Esophagus squamous epithelium (tissue), 5 donors: ENCODE measurements at places on chromosomes 2 and 18.

DNA sequence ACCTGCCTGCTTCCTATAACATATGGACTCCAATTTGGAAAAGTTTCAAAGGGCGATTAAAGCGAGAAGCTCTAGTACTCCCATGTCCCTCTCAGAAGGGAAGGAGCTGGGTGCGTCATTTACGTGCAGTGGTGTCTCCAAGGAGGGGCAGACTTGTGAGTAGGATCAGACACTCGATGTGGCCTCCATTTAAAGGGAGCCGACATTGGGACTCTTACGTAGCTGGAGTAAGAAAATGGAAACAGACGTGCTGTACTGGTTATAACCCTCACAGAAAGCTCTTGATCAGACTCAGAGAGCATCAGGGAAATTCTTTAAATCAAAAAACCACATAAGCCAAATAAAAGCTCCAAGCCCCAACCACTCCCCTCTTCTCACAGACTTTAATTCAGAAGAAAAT, 198.5 kb downstream of the KLHL29 start:
- no peak for DNase-seq

DNA sequence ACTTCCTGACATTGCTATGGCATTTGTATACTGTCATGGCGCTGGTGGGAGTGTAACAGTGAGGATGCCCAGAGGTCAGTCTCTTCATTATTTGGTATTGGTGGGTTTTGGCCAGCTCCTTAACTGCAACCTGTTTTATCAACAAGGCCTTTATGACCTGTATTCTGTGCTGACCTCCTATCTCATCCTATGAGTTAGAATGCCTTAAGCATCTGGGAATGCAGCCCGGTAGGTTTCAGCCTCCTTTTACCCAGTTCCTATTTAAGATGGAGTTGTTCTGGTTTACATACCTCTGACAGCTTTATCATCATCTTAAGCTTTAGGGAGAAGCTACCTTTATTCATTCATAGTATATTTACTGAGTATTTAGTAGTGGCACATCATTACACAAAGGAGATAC, 103.8 kb downstream of the RAPGEF4 start:
- DNase-seq = no peak

DNA sequence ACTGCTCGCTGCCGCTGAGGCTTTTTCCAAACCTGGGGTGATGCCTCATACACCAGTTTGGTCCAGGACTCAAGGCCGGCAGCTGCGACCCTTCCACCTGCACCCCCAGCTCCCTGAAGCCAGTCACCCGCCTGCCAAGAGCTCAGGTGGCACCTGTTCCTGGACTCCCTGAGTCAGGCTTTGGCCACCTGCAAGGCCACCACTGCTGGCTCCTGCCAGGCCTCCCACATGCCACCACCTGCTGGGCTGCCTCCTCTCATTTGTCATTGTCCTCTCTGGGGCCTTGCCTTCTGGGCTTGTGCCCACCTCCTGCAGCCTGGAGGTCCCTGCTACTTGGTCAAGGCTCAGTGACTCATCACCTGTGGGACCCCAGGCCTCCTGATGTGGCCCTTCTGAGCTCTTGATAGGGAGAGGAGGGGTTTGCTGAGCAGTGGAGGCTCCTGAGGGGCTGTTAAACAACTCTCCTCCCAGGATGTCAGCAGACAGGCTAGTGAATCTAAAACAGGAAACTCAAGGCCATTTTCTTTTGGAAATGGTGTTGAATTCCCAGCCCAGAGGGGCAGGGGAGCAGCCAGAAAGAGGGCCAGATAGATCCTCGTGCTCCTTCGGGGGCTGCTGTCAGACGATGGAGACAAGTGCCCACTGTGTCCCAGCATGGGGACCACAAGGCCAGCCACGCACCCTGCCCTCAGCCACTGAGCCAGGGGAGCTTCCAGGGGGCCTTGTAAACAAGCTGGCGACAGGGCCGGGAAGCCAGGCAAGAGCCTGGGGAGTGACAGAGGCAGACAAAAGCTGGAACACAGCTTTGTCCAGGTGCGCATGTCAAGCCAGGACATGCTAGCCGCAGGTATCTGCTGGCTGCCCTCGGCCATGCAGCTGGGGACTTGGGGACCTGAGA, 416.8 kb downstream of the LRATD1 start:
- no peak for DNase-seq

DNA sequence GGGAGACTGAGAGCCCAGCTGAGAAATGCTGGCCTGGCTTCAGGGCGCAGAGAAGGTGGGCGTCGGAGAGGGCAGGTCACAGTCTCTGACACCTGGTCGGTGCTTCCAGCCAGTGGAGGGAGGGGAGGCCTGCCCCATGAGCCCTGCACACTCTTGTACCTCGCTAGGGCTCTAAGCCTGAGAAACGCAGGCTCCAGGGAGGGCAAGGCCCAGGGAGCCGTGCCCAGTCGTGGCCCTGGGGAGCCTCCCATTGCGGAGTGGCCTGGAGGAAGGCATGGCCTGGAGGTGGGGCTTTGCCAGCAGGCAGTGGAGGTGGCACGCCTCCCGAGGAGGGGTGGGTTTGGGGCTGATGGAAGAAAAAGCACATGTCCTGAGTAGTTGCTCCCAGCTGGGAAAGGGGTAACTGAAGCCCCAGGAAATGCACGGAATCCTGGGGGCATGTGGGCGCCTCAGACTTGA, 39.0 kb downstream of the MTERF4 start:
- no peak for DNase-seq

DNA sequence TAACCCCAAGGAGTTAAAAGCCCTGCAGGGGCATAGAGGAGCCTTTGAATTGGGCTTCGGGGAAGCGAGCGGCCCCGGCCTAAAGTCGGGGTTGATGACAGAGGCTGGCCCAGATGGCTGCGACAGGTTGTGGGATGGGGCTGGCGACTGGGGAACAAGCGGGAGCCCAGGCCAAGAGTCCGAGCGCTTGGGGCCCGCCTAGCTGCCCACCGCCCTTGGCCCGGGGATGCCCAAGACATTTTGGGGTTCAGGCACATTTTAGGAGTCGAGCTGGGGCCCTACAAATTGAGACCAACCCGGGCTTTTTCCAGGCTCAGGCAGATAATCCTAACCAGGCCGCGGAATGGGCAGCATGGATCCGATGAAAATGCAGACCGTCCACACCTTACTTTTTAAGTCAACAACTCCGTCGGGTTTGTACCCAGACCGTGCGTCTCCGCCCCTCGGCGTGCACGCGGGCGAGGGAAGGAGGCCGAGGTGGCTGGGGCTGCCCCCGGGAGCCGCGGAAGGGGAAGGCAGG, 507 bp downstream of the RTKN start:
- DNase-seq = no peak

DNA sequence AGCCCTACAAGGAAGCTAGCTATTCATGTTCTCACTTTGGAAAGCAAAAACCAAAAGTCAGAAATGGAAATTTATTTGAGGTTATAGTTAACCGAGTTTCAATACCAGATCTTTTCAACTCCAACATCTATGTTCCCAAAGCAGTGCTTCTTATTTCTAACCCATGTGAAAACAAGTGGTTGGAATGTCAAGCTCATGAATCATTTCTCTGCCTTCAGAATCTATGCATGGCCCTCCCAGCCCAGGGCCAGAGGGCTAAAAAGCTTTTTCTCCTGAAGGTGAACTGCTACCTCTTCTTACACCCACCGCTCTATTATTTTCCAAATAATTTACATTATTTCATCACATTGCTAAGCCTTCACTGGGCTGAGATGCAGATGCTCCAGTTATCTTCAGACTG, 158.4 kb downstream of the SP3 start:
- no peak for DNase-seq

DNA sequence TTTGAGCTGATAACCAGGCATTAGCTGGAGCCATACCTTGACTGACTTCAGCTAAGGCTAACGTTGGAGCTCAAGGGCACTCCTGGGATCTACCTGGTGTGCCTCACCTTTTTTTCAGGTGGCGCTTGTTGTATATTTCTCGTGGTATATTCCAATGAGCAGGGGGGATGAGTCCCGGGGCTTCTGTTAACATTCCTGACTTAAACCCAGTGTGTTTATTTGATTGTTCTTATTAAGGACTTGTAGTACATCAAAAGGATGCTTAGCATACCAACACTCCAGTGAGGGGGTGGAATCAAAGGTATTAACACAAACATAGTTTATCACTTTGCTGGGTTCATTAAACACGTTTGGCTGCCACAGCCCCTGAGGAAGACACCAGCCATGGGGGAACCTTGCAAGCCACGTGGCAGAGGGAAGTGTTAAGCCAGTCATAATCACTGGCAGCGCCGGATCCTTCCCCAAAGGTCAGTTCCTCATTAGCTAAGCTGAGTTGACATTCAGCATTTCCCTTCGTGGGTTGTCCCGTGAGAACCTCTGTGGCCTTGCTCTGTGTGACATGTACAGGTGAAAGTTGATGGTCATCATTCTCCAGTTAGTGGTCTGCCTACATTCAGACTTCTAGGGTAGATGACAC, 119.5 kb upstream of the MCFD2 start:
- DNase-seq = no peak

DNA sequence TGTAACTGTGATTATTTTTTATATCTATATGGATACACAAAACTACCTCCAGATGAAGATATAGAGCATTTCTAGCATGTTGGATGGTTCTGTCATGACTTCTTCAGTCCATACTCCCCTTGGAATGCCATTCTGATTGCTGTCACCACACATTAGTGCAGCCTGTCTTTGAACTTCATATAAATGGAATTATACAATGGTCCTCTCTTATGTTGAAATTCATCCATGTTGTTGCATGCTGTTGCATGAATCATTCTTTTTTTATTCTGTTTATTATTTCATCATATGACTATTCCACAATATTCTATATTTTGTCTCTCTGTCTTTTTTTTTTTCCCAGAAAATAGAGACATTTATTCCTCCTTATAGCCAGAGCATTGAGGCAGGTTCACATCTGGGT, 74.1 kb downstream of the OSBPL6 start:
- DNase-seq = no peak

DNA sequence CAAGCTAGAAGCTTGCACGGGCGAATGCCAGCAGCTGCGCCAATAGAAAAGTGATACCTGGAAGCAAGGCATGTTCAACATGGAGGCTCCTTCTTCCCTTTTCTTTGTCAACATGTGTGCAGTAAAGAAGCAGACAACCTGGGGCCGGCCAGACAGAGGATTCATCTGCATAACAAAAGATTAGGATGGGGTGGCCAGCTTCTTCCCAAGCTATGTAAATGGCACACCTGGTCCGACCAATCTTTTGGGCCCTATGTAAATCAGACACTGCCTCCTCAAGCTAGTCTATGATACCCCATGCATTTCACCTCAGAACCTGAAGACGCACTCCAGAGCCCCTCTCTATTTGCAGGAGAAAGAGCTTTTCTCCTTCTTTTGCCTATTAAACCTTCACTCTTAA, 66.4 kb upstream of the TGFA start:
- DNase-seq = no peak

DNA sequence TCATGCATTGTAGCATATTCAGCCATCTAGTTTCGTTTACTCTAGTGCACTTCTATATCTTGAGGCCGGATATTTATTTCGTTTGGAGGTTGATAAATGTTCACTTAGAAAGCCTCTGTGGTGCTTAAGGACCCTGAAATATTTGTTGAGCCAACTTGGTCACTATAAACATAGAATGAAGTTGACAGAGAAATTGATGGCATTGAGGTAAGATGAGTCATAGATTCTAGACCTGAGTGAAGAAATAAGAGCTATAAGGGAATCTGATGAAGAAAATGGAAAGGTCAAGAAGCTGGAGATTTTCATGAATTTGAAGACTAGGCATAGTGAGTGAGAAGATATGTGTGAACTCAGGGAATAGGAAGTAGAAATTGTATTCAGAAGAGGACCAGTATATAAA, 35.9 kb downstream of the EPC2 start:
- DNase-seq = no peak

- DNase-seq = no peak
Measured at GRCh38 chr2:24253303-24253919, 78.6 kb downstream of the FAM228A start.

DNA sequence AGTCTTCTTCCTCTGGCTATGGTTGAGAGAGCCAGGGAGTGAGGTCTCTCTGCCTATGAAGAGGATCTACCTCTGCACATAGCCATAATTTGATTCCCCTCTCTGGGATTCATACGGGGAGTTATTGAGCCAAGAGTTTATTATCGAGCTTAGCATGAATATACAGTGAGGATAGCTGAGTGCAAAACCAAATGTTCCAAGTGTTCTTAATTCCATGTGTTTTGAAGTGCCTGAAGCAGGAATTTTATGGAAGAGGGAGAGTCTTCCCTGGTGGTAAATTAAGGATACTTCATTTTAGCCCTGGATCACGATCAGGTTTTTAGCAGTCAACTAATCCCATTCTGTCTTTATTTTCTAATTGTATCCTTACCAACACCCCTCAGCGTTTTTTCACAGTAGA, 270.6 kb downstream of the C1D start:
- DNase-seq = no peak

- DNase-seq = no peak
Measured at GRCh38 chr18:79274823-79275222, 120.9 kb upstream of the NFATC1 start.

- DNase-seq = no peak
Measured at GRCh38 chr18:56726906-56727305, 75.7 kb downstream of the WDR7 start.

GRCh38 chr2:134500211-134500935, 218.4 kb downstream of the TMEM163 start:
- no peak for DNase-seq

GRCh38 chr2:46177461-46178089, 119.6 kb upstream of the EPAS1 start:
- no peak for DNase-seq

GRCh38 chr18:159037-159652, 788 bp downstream of the USP14 start:
- DNase-seq = no peak

- no peak for DNase-seq
Measured at GRCh38 chr2:174580951-174581350, 16.7 kb downstream of the WIPF1 start.

- no peak for DNase-seq
Measured at GRCh38 chr2:138771534-138771933, 8.7 kb downstream of the NXPH2 start.

- DNase-seq = no peak
Measured at GRCh38 chr18:489244-490023, 11.1 kb downstream of the COLEC12 start.
